ENCODE measurements at places on chromosomes 7 and 10.

DNA sequence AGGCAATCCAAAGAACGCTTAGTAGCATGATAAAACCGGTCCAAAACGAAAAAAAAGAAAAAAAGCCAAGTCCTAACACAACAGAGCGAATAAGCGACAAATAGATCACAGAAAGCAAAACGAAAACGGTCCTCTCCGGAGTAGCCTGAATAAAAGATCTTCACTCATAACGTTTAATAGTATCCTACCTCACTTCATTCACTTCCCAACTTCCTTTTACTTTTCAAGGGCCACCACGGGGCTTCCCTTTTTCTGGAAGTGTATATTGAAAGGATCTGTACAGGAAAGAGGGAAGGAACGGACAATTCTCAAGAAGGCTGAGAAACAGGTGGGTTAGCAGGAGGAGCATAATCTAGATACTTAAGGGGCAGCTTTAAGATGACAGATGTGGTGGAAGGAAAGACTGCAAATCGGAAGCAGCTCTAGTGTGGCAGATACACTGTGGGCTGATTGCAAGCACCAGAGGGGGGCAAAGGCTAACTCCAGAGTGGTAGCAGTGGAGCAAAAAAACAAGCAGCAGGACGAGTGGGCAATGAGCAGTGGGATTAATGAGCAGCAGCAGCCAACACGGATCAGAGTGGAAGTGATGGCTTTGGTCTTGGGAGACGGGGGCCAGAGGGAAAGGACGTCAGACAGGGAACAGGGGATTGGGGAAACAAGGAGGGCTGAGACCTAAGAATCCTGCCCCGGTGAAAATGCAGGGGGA is 866 bp downstream of the CNOT4 start:
- no peak for DNase-seq

GRCh38 chr10:32073659-32074058 is 17.4 kb upstream of the KIF5B start:
- no peak for DNase-seq

DNA sequence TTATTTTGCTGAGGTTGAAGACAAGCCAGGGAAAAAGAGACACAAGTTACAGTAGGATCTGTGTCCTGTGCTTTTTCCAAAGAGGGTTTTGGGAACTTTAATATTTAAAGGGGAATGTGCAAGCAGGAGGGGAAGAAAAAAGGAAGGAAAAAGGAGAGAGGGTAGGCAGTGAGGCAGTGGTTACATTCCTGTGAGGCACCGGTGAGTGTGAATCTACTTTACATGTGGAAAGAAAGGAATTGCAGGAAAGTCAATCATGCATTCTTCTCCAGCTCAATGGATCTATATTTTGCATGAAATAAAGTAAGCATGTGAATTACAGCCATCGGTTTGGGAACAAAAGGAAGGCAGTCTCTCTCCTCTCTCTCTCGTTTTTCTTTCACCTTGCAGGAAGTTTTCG is 12.6 kb upstream of the DYNC2I1 start:
- DNase-seq, result no peak

- DNase-seq, result no peak
Observed at GRCh38 chr10:76149182-76149581, 717.8 kb downstream of the LRMDA start.

GRCh38 chr7:71708710-71709109 is 576.8 kb downstream of the GALNT17 start:
- DNase-seq, result no peak

DNA sequence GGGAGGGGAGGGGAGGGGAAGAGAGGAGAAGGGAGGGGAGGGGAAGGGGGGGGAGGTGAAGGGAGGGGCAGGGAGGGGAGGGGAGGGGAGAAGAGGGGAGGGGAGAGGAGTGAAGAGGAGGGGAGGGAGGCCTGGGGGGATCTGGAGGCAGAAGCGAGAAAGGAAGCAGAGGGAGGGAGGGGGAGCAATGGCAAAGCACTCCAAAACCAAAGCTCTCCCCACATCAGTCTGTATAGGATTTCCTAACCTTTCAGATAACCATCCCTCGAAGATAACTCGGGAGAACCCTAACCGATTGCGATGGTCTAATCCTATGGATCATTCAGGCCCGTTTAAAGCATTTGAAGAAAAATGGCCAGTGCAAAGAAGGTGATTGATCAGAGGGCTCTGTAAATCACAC is 19.0 kb downstream of the EBF3 start:
- no peak for DNase-seq

DNA sequence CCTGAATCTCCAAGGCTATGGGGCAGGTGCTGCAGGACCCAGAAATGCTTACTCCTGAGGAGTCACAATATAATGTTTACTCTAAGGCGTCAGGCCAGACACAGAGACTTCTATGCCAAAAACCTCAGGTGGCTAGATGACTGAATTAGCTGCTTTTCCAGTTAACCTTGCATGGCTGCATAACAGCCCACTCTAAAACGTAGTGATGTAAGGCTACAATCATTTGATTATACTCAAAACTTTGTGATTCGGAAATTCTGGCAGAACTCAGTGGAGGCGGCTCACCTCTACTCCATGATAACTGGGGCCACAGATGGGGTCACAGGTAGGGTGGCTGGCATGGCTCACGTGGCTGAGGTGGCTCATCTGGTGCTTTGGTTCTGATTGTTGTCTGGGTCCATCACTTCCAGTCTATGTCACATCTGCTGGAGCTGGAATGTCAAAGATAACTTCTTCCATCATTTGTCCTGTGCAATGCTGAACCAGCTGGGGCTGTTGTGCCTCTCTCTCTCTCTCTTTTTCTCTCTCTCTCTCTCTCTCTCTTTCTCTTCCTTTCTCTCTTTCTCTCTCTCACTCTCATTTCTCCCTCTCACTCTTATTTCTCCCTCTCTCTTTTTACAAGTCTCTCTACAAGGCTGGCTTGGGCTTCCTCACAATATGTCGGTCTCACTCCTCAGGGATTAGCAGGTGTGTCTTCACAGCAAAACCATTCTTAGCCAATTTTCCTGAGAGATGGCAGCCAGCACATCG is 11.8 kb downstream of the TMEM72 start:
- no peak for DNase-seq

DNA sequence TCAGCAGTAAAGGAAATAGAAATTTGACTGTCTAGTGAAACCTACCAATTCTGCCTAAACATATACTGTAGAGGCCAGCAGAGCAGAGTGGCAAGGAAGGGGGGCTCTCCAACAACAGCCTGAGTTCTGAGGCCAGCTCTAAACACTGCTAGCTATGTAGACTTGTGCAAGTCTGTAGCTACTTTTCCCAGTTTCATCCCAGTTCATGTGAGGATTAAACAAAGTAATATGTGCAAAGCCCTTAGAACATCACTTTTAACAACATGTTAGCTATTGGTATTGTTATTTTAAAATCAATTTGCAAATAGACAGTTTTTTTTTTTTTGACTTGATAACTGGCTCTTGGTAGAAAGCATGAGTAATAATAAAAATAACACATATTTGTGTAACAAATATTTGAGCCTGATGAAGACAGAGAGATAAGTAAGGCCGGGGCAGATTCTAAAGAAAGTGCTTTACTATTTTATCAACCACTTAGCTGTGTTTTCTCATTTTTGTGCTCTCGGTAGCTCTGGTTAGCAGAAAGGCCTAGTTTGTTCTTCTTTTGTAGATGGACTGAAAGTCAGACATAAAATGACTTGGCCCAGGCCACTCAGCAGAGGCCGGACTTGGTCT is 9.3 kb downstream of the CHST12 start:
- DNase-seq, result no peak

DNA sequence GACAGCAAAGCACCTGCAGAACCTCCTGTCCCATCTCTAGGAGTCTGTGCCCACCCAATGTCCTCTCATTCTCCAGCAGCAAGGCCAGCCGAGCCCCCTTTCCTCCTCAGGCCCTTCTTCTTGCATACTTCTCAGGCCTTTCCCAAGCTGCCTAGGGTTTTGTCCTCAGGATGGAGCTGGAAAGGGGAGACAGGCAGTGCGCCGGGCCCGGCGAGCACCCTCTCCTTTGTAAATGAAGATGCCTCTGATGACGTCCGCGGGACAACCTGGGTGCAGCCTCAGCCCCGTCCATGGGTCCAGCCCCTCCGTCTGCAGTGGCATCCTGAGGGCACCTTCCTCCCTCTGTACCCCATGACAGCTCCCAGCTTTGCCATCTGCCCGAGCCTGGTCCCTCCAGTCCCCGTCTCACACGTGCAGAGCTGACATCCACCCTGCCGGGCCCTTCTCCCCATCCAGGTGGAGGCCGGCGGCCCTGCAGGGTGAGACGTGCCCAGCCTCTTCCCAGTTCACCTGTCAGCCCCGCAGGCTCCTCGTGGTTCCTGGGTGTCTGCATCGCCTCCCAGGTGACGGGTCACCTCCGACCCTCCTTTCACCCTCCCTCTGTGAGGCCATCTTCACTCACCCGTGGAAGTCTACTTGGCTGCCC is 36.4 kb downstream of the JAKMIP3 start:
- DNase-seq, result no peak

DNA sequence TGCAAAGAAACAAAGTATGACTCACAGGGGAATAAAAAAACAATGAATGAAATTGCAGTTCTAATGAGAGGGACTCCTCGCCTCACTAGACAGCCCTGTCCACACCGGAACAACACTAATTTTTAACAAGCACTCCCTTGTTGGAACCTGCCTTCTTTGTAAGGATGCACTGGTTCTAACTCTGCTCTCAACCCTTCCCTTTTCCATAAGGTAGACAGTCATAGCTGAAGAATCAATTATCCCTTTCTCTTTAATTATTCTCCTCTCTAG is 65.1 kb downstream of the TSPAN12 start:
- DNase-seq, result no peak

DNA sequence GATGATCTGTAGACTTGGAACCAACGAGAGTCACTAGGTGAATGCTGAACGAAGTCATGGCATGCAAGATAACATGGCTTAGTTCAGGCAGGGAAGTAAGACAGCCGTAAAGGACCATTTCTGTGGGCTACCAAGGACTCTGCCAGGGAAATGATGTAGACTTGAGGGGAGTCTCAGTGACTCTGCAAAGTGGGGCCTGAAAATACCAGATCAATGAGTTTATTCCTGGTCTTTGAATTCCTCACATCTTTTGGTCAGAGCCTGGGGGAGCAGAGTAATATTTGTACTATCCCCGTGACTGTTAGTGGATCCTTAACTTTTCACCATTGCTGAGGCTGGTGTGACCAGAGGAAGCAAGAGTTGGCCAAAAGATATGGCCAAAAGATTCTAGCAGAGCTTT is 60.7 kb upstream of the INHBA start:
- no peak for DNase-seq

GRCh38 chr10:132398566-132398991 is 1.6 kb downstream of the PWWP2B start:
- DNase-seq, result no peak

DNA sequence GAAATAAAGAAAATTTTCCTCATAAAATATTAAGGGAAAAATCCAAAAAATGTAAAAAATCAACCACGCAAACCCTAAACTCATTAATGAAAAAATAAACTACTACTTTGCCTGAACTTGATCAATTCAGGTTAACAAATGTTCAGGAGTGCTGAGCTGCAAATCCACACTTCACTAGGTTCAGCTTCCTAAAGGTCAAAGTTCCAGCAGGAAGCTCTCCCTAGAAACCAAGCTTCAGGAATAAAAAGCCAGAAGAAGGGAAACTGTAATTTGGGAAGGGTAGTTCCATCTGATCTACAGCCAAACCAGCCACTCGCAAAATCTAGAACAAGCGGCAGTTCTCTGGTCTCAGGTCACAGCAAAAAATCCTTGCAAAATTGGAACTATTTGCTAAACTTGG is 7.8 kb upstream of the NMT2 start:
- DNase-seq, result no peak

DNA sequence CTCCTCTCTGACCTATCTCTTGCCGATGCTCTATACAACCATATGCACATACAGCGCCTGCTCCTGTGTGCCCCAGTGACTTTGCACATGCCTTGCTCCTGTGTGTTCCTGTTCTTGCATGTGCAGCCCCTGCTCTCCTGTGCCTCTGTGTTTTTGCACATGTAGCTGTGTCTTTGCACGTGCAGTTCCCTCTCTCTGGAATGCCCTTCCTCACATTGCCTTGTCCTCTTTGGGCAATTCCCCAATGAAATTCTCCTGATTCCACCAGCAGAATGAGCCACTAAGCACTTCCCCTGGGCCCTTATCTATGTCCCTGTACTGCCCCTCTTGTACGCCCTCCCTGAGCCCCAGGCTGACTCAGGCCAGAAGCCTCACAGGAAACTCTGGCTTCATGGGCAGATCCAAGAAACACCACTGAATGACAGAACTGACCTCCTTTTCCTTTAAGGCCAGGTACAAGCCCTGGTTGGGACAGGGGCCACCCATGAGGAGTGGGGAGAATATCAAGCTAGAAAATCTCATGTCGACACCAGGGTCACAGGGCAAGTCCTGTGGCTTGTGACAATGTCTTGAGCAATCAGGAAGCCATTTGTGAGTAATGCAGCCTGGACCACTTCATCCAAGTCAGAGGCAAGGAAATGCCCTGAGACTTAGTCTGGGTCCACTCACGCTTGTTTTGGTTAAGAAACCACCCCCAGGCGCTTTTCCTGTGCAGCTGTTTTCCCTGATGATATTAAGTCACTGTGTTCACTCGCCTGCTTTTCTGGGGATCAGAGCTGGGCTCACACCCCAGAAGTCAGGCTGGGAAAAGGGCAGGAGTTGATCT is 1.9 kb upstream of the ARHGAP22 start:
- DNase-seq, result no peak

DNA sequence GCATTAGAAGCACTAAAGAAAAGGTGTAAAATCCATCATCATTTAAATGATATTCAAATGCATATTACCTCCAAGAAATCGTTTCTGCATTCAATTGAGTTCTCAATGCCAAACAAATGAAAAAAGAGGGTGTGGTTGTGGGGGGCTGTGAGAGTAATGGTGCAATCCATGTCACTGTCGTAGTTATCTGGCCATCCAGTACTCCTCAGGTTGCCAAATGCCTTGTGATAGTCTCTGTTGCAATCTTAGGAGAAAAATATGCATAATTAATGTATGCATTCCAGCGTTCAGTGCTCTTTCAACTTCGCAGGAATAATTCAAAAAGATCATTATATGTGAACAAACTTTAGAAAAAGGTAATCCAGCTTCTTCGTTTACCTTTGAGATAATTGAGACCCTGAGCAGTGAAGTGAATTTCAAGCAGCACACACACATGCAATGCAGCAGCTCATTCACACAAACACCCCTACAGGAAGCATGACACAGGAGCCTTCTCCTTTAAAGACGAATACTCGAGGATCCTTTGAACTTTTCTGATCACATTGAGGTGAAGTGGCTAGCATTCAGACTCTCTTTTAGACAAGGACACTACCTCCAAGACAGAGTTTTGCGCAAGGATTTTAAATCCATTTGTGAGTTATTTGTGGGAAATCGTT is 73.4 kb downstream of the OR13A1 start:
- DNase-seq, result no peak

GRCh38 chr10:12981570-12981969 is 19.9 kb downstream of the CCDC3 start:
- DNase-seq, result no peak

GRCh38 chr7:123901101-123901500 is 23.9 kb upstream of the SPAM1 start:
- DNase-seq, result no peak

DNA sequence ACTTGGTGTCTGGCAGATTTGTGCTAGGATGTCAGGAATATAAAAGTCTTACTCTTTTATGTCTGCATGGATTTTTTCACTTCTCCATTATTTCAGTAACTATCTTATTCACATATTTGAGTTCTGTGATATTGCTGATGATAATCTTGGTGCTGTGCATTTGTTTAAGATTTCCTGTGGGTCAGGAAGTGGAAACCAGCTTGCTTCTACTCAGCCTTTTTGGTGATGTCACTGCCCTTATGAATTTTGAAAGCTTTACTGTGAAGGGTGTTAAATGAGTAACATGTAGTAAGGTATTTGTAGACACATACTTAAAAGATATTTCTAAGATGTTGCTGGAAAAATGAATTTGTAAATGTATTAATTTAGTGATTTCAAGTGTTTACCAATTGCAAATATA is 69.5 kb upstream of the VOPP1 start:
- no peak for DNase-seq

GRCh38 chr7:112079673-112080072 is 126.5 kb downstream of the DOCK4 start:
- DNase-seq, result no peak
